Heart right ventricle (tissue), 16 donors: ENCODE measurements at places on chromosomes 12 and 14. TPM values are rescaled to one million over a fixed set of nuclear protein-coding genes. Genes with fewer than 3 reads are reported as not detected.

Gene PTPN21
- total RNA-seq: 47.7 TPM

Gene AHNAK2
- total RNA-seq: 1.7 TPM

DNA sequence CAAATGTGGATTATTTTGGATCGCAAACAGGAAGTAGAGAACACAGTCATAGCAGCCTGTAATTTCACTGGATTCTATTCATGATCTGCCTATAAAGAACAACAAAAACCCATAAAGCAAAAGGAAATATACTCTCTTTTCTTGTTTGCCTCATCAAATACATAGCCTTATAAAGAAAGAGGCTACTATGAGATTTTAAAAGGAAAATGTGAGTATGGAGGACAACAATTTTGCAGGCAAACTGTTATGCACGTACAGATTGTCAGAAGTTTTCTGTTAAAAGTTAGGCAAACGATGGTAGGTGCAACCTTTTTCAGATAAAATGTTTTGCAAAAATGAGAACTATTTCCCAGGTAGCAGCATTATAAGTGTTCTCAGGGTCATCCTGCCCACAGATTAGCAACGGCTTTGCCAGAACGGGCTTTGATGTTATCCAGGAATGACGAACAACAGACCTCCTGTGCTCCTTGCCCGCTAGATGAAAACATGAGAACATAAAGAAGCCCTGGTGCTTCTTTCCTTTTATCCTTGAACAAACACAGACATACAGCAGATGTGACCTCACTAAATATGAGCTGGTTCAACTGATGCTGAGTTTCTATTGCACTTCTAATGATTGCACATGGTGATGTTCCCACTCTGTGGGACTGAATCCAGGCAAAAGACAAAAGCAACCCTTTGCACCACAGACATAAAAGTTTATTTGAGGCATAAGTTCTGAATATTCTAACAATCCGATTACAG is 88.1 kb downstream of the ITPR2 start:
- no peak for DNase-seq

DNA sequence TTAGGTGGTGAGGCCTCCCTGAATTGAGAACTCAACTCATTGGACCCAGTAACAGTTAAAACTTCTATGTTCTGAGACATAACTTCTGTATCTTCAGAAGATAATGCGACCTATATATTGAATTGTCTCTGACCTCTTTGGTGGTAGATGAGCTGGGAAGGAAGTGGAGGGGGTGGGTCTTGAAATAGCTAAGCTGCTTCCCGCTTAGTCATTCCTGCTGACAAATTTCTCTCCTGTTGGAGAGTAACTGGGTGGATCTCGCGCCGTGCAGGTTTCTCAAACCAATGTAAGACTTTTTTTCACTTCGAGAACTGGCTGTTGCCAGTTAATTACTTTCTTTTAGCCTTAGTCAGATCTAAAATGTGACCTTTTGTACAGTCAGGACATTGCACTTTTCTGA is 100.8 kb downstream of the PPHLN1 start:
- no peak for DNase-seq

DNA sequence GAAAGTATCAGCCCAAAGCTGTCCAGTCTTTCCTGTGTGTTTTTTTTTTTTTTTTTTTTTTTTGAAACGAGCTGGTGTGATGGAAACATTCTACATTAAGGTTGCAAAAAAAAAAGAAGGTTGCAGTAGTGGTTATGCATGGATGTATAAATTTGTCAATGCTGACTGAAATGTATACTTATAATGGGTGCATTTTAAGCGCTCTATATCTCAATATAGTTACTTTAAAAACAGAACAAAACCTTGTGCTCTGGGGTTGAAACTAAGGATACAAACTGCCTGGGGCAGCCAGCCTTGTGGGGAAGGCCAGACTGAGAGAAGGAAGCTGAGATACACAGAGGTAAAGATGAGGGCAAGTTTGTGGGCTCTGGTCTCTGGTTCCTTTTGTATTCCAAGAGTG is 87.3 kb upstream of the RMST start:
- DNase-seq: no peak

- no peak for DNase-seq
Observed at GRCh38 chr12:3332188-3332587, 158.8 kb upstream of the PRMT8 start.
